ENCODE measurements at places on chromosomes 13 and 19. TPM values are rescaled to one million over a fixed set of nuclear protein-coding genes. Genes with fewer than 3 reads are reported as not detected.

The ZNF835 gene
- 0.53 TPM for total RNA-seq

The YJEFN3 gene
- 18.2 TPM for total RNA-seq

The IL17D gene
- 0.77 TPM for total RNA-seq

The PINLYP gene
- 18.1 TPM for total RNA-seq

GRCh38 chr13:64756621-64757020 is 2473.5 kb downstream of the PCDH9 start:
- no peaks in the 10 kb centered on the region for H3K36me3 ChIP-seq
- H3K4me3 ChIP-seq, result no peak overlapping the region

GRCh38 chr13:59898066-59898465 is 265.7 kb downstream of the DIAPH3 start:
- H3K27me3 ChIP-seq, result no peaks in the 10 kb centered on the region
- H3K4me1 ChIP-seq, result peaks cover 11% of the 10 kb centered on the region
- H3K27ac ChIP-seq, result no peak overlapping the region
- no peaks in the 10 kb centered on the region for H3K36me3 ChIP-seq

- H3K36me3 ChIP-seq, result peaks cover 1% of the 10 kb centered on the region
- no peaks in the 10 kb centered on the region for H3K27me3 ChIP-seq
- no peaks in the 10 kb centered on the region for H3K4me1 ChIP-seq
- H3K27ac ChIP-seq, result no peak overlapping the region
Observed at GRCh38 chr13:107185889-107186288, 618.0 kb upstream of the ARGLU1 start.

GRCh38 chr13:43373400-43373799 is 350.0 kb downstream of the DNAJC15 start:
- no peak overlapping the region for H3K4me3 ChIP-seq
- DNase-seq, result no peak

- peaks cover 14% of the 10 kb centered on the region for H3K4me1 ChIP-seq
- H3K4me3 ChIP-seq, result no peak overlapping the region
- H3K27ac ChIP-seq, result no peak overlapping the region
- DNase-seq, result no peak
Observed at GRCh38 chr13:99104396-99104795, 96.3 kb upstream of the UBAC2 start.

DNA sequence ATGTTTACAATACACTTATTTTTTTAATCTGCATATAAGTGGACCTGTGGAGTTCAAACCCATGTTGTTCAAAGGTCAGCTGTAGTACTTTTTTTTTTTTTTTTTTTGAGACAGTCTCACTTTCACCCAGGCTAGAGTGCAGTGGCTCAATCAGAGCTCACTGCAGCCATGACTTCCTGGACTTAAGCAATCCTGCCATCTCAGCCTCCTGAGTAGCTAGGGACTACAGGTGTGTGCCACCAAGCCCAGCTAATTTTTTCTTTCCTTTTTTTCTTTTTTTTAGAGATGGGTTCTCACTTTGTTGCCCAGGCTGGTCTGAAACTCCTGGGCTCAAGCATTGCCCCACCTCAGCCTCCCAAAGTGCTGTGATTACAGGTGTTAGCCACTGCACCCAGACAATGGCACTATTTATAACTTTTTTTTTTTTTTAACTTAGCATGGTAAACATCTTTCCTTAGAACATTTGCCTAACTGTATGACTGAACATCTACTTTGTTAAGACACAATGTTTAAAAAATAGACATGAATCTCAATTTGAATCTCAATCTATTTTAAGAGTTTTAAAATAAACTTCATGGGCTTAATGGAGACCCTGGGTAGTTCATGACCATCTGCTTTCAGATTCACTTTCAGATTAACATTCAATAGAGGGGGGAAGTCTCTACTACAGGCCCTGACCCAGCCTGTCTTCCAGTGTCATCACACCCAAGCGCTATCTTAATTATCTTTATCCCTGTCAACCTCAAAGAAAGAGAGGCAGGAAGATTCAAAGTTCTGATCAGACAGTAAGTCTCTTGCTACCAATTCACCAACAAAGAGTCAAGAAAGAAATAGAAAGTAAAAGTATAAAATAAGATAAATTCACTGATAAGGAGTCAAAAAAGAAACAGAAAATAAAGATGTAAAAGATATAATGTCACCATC is 97.7 kb upstream of the DOCK9 start:
- H3K36me3 ChIP-seq, result peaks cover 33% of the 10 kb centered on the region
- DNase-seq, result no peak
- peak overlapping the region; percentile 90 for H3K27ac ChIP-seq
- peak overlapping the region; percentile 87 for H3K4me3 ChIP-seq
- H3K27me3 ChIP-seq, result no peaks in the 10 kb centered on the region

DNA sequence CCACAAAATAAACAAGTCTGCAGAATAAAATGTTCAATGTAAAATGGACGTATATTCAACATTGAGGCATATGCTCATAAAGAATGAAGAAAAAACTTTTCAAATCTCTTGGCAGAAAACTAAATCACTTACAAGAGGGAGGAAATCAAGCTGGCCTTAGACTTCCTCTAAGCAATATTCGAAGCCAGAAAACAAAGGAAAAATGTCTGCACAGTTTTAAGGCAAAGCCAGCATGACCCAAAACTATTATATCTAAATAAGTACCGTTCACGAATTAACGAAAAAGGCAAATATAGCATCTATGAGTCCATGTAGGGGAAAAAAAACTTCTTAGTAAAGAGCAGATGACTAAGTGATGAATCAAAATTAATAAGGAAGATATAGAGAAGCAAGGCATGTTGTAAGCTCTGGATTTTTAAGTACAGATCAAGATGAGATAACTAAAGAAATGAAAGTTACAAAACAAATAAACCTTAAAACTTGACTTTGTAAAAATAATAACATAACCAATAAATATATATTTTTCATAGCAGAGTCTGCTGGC is 101.3 kb downstream of the KCNRG start:
- H3K4me1 ChIP-seq, result peaks cover 5% of the 10 kb centered on the region
- no peaks in the 10 kb centered on the region for H3K27me3 ChIP-seq
- H3K4me3 ChIP-seq, result peak overlapping the region; percentile 21
- no peak overlapping the region for H3K27ac ChIP-seq
- no peak for DNase-seq

DNA sequence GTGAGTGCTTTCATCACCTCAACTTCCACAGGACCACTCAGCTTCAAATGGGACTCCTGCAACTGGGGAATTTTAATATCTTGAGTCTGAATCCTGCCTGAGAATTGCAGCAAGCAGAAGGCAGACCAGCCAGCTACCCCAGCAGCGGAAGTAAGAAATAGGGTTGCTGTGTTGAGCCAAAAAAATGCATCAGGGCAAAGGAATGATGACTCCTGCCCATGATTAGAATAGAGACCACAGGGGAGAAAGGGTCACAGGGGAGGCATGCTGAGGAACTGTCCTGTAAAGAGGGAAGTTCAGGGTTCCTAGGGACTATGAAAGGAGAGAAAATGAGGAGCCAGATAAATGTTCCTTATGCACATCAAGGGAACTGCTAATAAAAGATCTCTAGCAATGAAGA is 370.2 kb downstream of the KCTD12 start:
- H3K27ac ChIP-seq, result no peak overlapping the region
- no peaks in the 10 kb centered on the region for H3K36me3 ChIP-seq
- H3K4me3 ChIP-seq, result no peak overlapping the region
- no peaks in the 10 kb centered on the region for H3K4me1 ChIP-seq
- H3K27me3 ChIP-seq, result peaks cover 15% of the 10 kb centered on the region
- no peak for DNase-seq

GRCh38 chr13:43787997-43788396 is 1.2 kb upstream of the ENOX1 start:
- H3K4me1 ChIP-seq, result peaks cover 4% of the 10 kb centered on the region
- H3K36me3 ChIP-seq, result no peaks in the 10 kb centered on the region
- peaks cover 63% of the 10 kb centered on the region for H3K27me3 ChIP-seq
- no peak for DNase-seq

- peaks cover 39% of the 10 kb centered on the region for H3K36me3 ChIP-seq
- peaks cover 78% of the 10 kb centered on the region for H3K4me1 ChIP-seq
- DNase-seq, result no peak
- no peaks in the 10 kb centered on the region for H3K27me3 ChIP-seq
- H3K27ac ChIP-seq, result peak overlapping the region; percentile 47
- H3K4me3 ChIP-seq, result peak overlapping the region; percentile 78
Observed at GRCh38 chr13:99254830-99255229, 3.3 kb downstream of the GPR18 start.

DNA sequence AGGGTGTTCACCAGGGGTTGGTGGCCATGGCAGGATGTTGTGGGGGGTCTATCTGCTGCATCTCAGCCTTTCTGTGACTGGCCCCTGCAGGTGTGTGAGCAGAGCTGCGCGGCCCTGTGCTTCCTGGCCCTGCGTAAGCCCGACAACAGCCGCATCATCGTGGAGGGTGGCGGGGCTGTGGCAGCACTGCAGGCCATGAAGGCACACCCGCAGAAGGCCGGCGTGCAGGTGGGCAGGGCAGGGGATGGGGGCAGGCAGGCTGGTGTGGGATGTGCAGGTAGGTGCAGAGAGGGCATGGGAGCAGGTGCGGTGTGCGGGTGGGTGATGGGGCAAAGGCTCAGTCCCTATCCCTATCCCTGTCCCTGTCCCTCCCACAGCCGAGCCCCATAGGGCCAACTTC is 8.1 kb upstream of the SLC25A42 start:
- no peak overlapping the region for H3K4me3 ChIP-seq
- DNase-seq, result no peak
- no peaks in the 10 kb centered on the region for H3K4me1 ChIP-seq
- no peaks in the 10 kb centered on the region for H3K27me3 ChIP-seq
- no peak overlapping the region for H3K27ac ChIP-seq

DNA sequence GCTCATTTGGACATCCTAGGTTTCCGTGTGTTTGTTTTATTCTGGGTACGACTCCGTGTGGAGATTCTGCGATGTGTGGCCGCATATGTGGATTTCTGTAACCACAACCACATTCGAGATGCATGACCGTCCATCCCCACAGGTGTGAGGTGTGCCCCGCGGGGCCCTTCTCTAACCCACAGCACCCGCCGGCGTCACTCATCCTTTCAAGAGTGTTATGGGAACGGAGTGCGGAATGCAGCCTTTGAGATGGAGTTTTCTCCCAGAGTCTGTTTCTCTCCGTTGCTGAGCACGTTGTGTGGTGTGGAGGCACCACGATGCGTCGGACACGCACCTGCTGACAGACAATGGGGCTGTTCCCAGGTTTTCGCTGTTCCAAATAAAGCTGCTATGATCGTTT is 40.0 kb downstream of the C13orf46 start:
- DNase-seq, result no peak
- no peaks in the 10 kb centered on the region for H3K36me3 ChIP-seq
- H3K27ac ChIP-seq, result no peak overlapping the region
- H3K27me3 ChIP-seq, result peaks cover 14% of the 10 kb centered on the region

Measured in activated T-cell treated with anti-CD3 and anti-CD28 coated beads, Interleukin-2, amount 50 U/mL, for 72 hours (primary cell).